Effector CD4-positive, alpha-beta T cell (primary cell): ENCODE measurements at places on chromosomes 1 and 21.
A peak's percentile ranks its signal among the peaks of the same experiment; 100 is the strongest.

DNA sequence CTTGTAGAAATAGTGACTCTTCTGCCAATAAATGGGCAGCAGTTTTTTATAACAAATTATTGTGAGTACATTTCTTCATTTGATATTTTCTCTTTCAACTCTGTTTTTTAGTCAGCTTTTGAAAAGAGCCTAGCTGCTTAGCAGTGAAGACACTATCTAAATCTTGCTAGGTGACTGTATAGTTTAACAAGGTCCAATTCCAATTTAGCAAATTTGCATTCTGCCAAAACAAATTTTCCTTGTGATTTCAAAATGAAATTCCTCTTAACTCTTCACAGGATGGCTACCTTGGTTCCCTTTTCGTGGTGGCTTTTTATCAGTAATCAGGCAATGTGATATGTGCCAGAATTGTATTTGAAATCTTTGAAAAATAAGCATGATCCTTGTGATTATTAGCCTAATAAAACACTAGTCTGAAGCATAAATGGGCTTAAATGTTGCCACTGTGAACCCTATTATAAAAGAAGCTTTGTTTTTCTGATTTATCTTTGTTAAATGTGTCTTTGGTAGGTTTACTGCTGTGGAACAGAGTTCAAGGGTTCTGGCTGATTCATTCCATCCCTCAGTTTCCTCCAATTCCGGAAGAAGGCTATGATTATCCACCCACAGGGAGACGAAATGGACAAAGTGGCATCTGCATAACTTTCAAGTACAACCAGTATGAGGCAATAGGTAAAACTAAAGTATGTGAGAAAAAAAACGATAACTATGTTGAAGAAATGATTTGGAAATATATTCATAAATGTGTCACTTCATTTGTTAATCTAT lies 12.2 kb downstream of the DNASE2B start:
- DNase-seq, result no peak

DNA sequence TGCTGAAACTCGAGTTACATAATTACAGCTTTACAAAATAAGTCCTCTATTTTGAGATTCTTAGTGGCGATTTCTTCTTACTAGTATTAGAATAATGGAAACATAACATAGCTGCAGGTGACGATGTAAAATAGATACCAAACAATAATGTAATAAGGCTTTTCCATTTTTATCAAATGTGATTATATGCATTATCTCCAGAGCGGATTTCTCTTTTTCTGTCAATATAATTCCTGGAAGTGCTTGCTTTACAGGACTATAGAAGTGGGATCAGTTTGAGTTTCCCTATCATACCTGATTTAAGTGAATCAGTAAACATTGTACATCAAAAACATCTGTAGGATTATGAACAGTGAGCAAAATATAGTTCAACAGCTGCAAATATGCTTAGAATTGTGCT lies 442.5 kb downstream of the NEGR1 start:
- DNase-seq, result no peak

GRCh38 chr1:218521414-218522169 lies 176.5 kb downstream of the TGFB2 start:
- DNase-seq, result peak; percentile 2

- DNase-seq, result no peak
Measured at GRCh38 chr1:230030122-230030821, 36.8 kb upstream of the GALNT2 start.

DNA sequence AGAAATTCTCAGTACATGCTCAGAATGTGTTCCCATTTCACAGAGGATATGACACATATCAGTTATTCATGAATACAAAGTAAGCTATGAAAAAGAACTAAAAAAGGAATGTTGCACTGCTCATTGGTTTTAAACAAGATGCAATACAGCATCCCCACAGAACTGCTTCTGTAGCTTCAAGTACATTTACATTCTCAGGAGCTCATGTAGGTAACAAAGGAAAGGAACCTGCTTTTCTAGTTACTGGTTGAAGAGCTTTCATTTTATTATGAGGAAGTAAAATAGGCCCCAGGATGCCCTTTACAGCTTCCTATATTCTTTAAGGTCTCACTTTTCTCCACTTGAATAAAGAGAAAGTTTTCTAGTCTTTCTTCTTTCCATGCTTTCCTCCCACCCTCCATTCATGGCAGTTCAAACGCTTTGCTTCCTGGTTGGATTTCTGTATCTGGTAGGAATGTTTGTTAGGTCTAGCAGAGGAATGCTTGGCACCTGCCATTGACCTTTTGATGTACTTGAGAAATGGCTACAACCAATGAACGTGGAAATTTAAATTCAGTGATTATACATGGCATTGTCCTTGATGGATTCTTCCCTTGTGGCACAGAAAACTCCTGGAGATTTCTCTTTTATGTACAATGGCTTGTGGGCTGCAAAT lies 27.1 kb upstream of the KCNK2 start:
- DNase-seq, result no peak

DNA sequence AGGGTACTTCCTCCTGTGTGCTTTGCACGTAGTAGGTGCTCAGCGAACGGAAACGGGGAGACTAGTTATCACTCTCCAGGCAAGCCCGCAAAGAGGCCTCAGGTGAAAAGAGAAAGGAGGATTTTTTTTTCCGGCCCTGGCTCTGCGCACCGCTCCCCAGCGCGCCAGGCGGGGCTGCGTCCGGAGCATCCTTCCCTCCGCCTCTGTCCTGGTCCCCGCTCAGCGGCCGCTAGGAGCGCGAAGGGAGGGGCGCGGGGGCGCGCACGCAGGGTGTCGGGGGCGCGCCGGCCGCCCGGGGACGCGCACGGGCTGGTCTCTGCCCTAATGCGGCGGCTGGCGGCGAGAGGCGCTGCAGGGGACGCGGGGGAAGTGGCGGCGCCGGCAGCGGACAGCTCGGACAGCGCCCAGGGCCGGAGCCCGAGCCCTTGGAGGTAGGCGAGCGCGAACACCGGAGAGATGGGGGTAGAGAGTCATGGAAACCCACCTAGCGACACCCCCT lies 42.3 kb upstream of the NFASC start:
- DNase-seq, result no peak

DNA sequence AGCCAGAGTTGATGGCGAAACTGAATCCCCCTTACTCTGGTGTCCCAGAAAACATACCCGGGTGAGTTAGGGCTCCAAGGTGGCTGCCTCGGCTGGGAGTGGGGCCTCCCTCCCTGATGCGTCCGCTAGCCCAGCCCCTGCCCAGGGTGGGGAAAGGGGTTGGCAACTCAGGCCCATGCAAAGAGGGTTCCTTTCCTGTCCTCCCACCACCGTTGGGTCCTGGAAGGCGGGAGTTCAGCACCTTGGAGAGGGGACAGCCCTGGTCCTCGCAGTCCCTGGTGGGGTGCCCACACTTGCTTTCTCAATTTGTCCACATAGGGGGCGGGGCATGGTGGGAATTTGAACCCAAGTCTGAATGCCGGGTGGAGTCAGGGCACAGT lies 6.1 kb downstream of the SRM start:
- DNase-seq, result no peak

GRCh38 chr1:70504176-70504820 lies 93.2 kb downstream of the CTH start:
- no peak for DNase-seq

DNA sequence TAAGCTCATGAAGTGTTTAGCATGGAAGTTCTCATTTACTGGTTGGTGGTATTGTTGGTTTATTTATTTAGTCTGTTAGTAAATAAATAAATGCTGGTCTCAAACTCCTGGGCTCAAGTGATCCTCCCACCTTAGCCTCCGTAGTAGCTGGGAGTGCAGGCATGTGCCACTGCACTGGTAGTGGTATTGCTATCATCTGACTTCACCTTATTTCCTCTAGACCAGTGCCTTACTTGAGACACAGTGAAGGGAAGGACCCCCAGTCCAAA lies 1.4 kb upstream of the SLC2A1 start:
- no peak for DNase-seq

DNA sequence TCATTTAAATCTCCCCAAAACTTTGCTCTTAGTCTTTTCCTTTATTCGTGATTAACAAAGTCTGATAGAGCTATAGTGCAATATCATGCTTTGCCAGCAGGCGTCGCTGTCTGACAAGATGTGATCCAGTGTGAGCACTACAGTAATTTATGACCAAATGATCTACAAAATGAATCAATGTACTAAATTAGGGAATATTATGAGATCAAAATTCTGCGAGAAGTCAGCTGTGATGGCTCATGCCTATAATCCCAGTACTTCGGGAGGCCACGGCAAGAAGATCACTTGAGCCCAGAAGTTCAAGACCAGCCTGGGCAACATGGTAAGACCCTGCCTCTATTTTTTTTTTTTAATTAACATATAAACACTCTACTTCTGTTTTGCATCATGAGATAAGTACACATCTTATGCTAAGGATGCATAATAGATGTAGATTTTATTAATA lies 3.6 kb upstream of the SPSB1 start:
- DNase-seq, result peak; percentile 82

DNA sequence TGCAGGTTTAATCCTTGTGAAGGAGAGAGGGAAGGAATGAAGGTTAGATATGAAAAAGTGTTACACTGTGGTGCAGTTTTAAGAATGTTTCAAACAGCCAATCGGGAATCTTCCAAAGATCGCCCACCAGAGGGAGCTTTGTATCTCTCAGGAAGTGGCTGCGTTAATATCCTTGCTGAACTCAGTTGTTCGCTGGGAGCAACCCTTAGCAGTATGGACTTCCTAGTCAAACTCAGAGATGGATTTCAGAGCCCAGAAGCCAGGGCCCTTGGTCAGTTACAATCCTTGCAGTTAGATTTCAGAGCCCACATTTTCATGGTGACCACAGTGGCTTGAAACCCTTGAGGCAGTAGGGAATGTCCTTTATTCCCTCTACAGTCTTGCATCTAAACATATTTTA lies 136.2 kb downstream of the NTNG1 start:
- DNase-seq, result no peak

DNA sequence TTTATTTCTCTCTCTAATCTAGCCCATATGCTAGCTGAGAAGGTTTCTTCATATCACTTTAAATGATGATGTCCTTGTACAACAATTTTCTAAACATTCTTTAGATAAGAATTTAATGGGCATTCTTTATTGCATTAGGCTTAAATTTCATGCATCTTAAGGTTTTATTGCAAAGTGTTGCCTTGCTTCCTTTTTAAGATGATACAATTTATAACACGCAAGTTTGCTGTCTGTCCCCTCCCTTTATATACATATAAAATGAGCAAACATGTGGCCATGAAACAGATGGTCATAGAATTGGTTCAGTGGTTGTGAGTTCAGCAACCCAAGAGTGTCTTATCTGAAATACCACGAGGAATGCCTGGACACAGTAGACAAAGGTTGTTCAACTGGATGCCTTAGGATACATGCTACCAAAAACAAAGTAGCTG lies 12.1 kb downstream of the NBPF3 start:
- no peak for DNase-seq

GRCh38 chr1:89064632-89065031 lies 376 bp downstream of the GBP1 start:
- no peak for DNase-seq

DNA sequence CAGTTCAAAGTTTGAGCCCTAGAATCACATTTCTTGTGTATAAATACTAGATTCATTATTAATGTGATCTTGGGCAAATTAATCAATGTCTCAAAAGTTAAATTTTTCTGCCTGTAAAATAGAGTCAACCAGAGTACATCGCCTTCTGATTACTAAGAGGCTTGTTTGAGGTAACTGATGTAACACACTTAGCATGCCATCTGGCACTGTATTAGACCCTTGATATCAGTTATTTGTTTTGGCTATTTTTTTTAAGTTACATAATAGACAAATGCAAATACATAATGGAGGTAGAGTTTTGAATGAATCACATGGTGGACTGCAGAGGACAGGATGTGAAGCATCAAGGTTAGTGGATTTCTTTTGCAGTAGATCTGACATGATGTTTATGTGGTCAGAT lies 298.4 kb downstream of the ADGRL2 start:
- DNase-seq, result no peak

DNA sequence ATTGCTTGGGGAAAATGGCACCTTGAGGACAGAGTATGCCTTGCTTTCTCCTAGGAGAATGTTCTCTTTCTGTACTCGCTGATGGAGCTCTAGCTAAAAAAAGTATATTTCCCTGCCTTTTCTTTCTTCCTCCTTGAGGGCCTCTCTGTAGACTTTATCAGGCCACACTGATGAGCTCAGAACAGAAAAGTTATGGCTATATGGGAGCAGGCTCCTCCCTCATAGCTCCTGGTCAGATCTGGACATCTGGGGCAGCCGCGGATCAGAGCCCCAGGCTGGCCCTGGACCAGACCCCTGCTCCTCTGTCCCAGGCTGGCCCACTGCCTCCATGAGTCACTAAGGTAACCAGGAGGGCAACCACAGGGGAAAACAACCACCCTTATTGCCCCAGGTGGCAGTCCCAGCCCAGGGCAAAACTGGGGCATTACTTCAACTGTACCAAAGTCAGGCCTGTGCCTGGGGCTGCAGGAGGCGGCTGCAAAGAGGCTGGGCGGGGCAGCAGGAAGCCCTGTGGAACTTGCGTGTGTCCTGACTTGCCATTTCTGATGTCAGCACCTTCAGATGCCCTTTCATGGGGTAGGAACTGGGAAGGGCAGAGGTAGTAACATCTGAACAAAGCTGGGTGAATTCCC lies 26.3 kb upstream of the ZNF648 start:
- DNase-seq, result no peak

DNA sequence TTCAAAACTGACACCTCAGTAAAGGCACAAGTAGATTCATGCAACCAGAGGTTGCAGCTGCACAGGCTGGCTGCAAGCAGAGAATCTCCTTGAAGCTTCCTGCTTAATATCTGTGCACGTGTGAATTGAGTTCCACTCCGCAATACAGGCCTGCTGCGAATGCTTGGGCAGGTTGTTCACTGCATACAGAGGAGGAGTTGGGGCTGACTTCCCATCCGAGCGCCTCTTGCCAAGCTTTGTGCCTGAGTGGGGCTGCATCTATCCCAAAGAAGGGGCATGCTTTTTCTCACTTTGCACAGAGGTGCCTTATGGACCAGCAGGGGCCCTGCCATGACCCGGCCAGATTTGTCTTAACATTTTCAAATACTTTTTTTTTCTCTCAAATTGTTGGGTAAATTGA lies 17.9 kb upstream of the PADI1 start:
- DNase-seq, result no peak

- DNase-seq, result no peak
Measured at GRCh38 chr21:33401630-33401992, 1.6 kb upstream of the IFNGR2 start.

DNA sequence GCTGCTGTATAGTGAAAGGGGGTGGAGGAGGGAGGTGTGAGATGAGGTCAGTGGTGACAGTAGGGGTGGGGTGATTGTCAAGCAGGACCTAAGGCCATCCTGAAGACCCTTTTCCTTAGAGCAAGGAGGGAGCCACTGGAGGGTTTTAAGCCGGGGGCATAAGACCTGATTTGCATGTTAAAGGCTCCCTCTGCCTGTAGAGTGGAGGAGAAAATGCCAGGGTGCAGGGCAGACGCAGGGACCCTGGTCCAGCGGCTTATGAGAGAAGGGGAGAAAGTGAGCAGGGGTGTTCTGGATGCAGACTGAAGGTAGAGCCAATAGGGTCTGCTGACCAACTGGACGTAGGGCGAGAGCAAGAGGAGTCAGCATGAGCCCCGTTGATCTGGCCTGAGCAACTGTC lies 154.1 kb downstream of the TRABD2B start:
- no peak for DNase-seq
